Ovary (tissue), 10 donors: ENCODE measurements at places on chromosomes 6 and 20. TPM values are rescaled to one million over a fixed set of nuclear protein-coding genes. Genes with fewer than 3 reads are reported as not detected.

WFDC2 gene
- 2.9 TPM for polyA plus RNA-seq

HLA-DMB gene
- polyA plus RNA-seq: 70.0 TPM

SNX9 gene
- polyA plus RNA-seq: 31.2 TPM

TREML1 gene
- 0.16 TPM for polyA plus RNA-seq

PSORS1C2 gene
- not detected for polyA plus RNA-seq

ETV7 gene
- 1.1 TPM for polyA plus RNA-seq

PXDC1 gene
- 23.1 TPM for polyA plus RNA-seq

EXOC2 gene
- polyA plus RNA-seq: 7.5 TPM

PTGIS gene
- polyA plus RNA-seq: 130 TPM

SLC17A2 gene
- not detected for polyA plus RNA-seq

SLC22A23 gene
- polyA plus RNA-seq: 4.2 TPM

C20orf202 gene
- polyA plus RNA-seq: 0.22 TPM

DOK5 gene
- 38.3 TPM for polyA plus RNA-seq

SNX21 gene
- polyA plus RNA-seq: 18.2 TPM

PAX1 gene
- not detected for polyA plus RNA-seq
